Activated CD8-positive, alpha-beta T cell treated with anti-CD3 and anti-CD28 coated beads for 36 hours (primary cell): ENCODE measurements at places on chromosomes 16 and 17.

DNA sequence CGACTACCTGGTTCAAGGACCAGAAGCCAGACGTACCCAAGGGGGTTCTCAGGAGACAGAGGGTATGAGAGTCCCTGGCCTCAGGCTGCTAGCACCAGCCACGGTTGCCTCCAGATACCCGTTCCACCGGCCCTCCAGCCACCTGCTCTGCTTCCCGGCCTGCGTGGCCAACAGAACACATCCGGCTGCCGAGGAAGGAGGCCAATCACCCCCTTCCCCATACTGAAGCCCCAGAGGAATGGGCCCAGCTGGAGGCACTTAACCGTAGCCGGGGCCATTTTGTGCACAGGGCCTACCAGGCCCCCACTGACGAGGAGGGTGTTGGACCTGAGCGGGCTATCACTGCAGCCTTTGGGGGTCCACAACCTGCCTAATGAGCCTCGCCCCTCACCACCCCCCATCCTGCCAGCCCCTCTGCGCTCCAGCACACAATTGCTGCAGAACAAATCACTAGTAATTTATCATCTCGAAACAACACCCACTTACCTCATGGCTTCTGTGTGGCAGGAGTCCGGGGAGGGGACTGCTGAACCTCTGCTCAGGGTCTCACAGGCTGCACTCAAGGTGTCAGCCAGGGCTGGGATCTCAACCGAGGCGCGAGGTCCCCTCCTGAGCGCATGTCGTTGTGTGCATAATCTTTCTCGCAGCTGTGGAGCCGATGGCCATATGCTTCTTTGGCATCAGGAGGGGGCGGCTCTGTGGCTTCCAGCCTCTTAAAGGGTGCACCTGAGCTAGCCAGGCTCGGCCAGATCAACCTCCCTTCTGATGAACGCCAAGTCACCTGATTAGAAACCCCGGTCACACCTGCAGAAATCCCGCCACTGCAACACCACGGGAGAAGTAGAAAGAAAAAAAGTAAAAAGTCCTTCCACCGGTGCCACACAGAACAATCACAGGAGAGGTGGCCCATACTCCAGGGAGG, 10.1 kb upstream of the KREMEN2 start:
- no peak for DNase-seq

- DNase-seq, result no peak
Measured at GRCh38 chr17:17491546-17491988, 4.6 kb downstream of the RASD1 start.

DNA sequence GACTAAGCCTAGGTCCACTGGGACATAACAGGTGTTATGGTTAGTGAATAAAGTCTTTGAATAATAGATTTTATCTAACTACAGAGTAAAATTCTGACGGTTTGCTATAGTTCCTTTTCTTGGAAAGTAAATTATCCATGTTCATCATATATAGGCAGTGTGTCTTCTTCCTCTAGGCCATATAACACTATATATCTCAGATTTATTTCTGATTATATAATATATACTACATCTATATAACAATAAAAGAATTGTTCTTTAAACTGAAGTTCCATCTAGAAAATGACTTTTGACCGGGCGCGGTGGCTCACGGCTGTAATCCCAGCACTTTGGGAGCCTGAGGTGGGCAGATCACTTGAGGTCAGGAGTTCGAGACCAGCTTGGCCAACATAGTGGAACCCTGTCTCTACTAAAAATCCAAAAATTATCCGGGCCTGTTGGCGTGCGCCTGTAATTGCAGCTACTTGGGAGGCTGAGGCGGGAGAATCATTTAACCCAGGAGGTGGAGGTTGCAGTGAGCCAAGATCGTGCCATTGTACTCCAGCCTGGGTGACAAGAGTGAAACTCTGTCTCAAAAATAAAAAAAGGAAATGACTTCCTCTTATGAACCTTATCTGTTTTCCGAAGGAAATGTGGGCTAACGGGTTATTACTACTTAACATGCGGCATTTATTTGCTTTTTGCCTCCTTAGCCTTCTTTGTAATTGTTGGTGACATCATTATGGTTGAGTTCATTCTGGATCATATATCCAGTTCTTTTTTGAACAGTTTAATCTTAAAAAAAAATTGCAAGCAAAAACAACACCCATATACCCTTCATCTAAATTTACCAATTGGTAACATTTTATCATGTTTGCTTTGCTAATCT, 29.2 kb downstream of the NOL11 start:
- no peak for DNase-seq

- no peak for DNase-seq
Measured at GRCh38 chr17:78717431-78717980, 64.6 kb downstream of the CYTH1 start.

GRCh38 chr17:45090711-45091110, 29.6 kb downstream of the NMT1 start:
- DNase-seq, result no peak

GRCh38 chr17:82238472-82239201, 9.8 kb downstream of the SLC16A3 start:
- DNase-seq, result peak; percentile 83

DNA sequence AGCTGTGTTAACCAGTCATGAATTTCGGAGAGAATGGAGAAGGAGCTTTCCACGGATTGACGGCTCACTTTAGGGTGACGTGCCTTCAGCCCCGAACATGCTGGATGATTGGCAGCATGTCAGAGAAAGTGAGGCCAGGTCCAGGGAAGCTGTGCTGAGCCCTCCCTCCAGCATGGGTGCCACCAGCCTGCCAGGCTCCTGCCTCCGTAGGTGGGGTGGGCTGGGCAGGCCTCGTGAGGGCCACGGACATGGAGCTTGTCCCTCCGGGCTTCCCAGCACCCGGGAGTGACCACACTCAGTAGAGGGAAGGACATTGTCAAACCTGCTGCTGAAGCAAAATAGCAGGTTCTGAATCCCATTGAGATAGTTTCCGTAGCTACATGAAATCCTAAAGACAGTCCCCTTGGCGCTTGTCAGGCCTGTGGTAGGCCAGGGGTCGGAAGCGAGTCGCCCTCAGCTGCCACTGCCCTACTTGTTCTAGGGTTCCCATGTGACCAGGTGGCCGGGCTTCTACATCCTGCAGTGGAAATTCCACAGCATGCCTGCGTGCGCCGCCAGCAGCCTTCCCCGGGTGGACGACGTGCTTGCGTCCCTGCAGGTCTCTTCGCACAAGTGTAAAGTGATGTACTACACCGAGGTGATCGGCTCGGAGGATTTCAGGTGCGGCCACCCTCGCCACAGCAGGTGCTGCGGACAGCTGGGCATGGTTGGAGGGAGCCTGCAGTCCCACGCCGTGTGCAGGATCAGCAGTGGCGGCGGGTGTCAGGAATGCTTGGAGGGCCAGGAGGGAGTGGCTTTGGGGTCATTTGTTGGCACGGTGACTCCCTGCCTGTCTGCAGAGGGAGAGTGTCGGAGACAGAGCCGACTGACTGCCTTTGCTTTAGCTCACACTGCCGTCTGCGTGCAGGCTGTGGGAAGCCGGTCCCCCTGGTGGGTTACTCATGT, 72.3 kb downstream of the SEC14L1 start:
- DNase-seq, result no peak

DNA sequence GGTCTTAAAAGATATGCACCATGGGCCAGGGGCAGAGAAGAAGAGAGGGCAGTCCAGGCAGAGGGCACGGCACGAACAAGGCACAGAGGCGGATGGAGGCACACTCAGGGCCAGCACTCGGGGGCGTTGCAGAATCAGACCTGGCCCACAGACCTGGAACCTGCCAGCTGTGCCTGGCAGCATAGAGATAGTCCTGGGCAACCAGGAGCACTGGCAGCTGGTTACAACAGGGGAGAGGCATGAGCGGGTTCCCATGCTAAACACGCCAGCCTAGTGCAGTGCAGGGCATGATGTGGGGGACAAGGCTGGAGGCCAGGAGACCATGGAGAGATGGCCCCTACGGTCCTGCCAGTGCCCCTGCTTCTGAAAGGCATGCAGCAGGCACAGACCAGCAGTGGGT, 56.9 kb upstream of the RBFOX3 start:
- no peak for DNase-seq

DNA sequence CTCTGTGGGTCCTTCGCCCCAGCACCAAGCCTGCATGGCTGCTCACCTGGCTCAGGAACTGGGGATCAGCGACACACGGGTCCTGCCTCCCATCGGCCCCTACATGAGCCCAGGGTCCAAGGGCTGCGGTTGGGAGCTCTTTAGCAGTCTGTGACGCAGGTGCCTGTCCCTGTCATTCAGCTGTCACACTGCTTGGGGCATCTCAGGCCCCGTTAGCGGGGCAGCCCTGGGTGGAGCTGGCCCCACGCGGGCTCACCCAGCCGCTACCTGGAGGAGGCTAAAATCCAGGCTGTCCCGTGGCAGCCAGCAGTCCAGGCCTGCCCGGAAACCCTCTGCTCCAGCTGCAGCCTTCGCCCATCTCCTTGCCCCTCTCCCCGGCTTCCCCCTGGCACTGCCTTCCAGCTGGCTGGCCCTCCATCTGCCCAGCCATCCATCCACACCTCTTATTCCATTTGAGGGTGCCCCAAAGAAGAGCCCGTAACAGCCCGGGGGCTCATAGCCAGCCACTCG, 3.3 kb downstream of the GCGR start:
- no peak for DNase-seq

DNA sequence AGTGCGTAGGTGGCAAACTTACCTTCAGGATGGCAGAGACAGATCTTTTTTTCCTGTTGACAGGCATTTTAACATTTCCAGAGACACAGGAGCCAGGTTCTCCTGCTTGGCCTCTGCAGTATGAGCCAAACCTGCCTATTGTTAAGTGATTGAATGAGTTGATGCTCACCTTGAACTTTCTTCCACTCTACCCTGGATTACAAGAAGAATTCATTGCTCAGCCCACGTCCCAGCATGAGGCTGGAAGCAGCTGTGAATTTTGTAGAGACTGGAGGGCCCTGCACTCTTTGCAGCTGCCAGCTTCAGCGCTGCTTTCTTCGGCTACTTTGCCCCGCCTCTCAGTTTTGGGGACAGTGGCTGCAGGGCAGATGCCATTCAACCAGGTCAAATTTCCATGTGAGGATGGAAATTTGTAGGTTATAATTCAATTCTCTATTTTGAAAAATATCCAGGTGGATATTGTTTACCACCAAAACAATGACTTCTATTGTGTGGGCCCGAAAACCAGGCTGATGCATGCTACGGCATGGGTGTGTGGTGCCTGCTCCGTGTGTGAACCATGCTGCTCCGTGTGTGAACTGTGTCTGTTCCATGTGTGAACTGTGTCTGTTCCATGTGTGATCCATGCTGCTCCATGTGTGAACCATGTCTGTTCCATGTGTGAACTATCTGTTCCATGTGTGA, 75.2 kb upstream of the METTL9 start:
- DNase-seq, result no peak

GRCh38 chr16:15597135-15597534, 45.8 kb downstream of the MARF1 start:
- no peak for DNase-seq

DNA sequence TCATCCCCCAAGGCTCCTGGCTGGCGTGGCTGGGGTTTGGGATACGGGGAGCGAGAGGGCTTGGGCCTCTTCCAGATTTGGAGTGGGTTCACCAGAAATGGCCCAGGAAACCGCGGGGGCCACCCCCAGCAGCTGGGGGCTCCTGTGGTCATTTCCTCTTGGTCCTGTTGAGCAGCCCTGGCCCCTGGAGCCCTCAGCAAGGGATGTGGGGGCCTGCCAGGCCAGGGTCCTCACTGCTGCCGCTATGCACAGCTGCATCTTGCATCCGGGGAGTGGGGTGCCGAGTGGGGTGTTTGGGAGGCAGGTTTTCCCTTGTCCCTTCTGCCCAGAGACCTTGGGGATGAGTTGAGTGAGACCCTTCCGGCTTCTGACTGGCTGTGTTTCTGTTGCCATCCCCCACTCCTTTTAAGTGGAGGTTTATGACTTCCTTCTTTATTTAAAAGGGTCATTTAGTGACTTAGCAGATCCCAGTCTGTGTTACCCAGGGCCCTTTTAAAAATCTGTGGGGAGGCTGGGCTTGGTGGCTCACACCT, 319.8 kb downstream of the SEC14L1 start:
- DNase-seq, result peak; percentile 43

GRCh38 chr17:45702666-45703266, 81.4 kb upstream of the CRHR1 start:
- no peak for DNase-seq

GRCh38 chr17:57853695-57854094, 3.9 kb upstream of the MRPS23 start:
- DNase-seq, result no peak

- DNase-seq, result peak; percentile 11
Measured at GRCh38 chr17:19533718-19534561, at the start of gene SLC47A1. TSS of gene SLC47A1 (plus strand) at chr17:19533854. CDS start at chr17:19533940, 86 bp downstream.

GRCh38 chr17:44920565-44920940, 5.3 kb upstream of the GFAP start:
- DNase-seq, result no peak

- DNase-seq, result no peak
Measured at GRCh38 chr17:80656590-80656989, 112.0 kb downstream of the RPTOR start.
